ENCODE measurements at places on chromosomes 1 and 21.

DNA sequence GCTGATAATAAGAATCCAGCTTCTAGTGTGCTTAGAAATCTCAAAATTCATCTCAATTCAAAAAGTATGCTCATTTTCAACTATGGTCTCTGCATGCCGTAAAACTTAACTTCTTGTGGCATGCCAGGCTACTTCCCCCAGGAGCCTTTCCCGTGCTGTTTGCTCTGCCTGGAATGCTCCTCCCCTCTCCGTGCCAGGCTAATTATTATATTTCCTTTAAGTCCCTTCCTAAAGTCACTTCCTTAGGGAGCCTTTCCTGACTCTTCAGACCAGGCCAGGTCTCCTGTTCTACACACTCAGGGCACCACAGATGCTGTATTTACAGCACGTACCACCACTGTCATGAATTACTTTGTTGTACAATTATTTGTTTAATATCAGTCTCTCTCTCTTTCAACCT lies 67.1 kb upstream of the PPP2R5A start:
- DNase-seq: no peak

DNA sequence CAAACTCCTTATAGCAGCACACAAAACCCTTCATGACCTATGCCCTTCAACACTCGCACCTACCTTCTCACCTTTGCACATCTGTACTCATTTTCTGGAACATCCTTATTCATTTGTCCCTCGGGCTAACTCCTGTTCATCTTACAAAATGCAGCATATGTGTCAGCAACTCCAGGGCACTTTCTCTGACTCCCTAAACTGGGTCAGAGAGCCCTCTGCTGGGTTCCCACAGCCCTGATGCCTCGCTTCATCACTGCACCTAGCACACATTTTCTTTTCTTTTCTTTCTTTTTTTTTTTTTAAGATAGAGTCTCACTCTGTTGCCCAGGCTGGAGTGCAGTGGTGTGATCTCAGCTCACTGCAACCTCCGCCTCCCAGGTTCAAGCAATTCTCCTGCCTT lies 54.0 kb downstream of the RAB3B start:
- DNase-seq: no peak

GRCh38 chr1:103187673-103188072 lies 79.4 kb upstream of the COL11A1 start:
- DNase-seq: no peak

DNA sequence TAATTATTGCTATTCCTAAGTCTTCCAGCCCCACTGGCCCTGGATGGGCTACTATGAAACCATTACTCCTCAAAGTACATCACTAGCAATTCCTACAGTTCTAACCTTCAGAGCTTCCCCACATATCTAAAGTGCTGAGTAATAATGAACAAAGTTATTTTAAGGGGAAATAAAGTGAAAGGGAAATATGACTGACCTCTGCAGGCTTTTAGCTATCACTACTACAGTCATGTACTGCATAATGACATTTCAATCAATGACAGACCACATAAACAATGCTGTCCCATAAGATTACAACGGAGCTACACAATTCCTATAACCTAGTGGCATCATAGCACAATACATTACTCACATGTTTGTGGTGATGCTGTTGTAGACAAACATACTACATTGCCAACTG lies 32.5 kb upstream of the ASPM start:
- no peak for DNase-seq

- DNase-seq: no peak
Observed at GRCh38 chr1:246622035-246622652, 55.9 kb downstream of the CNST start.

All from CD8-positive, alpha-beta T cell (primary cell).